ENCODE measurements at places on chromosomes 16 and 17.

DNA sequence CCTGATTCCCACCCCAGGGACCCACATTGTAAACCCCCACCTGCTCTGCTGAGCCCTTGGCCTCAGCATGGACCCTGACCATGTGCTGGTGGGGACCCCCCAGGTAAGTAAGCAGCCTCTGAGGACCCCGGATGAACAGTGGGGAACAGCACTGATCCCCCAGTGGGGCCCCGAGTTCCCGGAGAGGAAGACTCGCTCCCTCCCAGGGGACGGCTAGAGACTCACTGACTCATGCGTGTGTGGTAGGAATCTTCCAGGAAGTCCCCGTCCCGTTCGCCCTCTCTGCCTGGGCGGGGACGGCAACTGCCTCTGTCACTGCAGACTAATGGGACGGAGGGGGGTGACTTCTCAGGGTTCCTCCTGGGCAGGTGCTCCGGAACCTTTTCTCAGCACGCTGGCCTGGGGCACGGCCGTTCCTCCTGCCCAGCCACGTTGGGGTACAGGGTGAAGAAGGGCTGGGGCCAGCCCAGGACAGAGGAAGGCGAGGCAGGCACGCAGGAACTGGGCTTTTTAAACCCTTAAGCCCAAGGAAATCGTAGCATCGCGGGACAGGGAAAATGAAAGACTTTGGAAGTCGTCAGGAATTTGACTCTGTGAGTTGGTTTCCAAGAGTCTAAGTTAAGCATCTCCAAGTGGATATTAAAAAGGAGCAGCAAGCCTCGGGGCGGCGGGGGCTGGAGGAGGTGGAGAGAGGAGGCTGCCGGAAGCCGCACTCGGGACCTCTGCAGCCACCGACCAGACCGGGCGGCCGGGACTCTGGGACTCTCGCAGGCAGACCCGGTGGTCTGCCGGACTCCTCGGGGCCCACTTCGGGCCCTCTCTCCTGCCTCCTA lies 178.7 kb downstream of the SEC14L1 start:
- H3K27me3 ChIP-seq: no peaks in the 10 kb centered on the region
- no peak for DNase-seq
- peaks cover 52% of the 10 kb centered on the region for H3K4me1 ChIP-seq
- H3K36me3 ChIP-seq: peaks cover 19% of the 10 kb centered on the region

- no peaks in the 10 kb centered on the region for H3K27me3 ChIP-seq
- no peak overlapping the region for H3K27ac ChIP-seq
- H3K4me1 ChIP-seq: peaks cover 24% of the 10 kb centered on the region
- H3K36me3 ChIP-seq: no peaks in the 10 kb centered on the region
Measured at GRCh38 chr17:59617156-59617732, 2.5 kb upstream of the CLTC start.

DNA sequence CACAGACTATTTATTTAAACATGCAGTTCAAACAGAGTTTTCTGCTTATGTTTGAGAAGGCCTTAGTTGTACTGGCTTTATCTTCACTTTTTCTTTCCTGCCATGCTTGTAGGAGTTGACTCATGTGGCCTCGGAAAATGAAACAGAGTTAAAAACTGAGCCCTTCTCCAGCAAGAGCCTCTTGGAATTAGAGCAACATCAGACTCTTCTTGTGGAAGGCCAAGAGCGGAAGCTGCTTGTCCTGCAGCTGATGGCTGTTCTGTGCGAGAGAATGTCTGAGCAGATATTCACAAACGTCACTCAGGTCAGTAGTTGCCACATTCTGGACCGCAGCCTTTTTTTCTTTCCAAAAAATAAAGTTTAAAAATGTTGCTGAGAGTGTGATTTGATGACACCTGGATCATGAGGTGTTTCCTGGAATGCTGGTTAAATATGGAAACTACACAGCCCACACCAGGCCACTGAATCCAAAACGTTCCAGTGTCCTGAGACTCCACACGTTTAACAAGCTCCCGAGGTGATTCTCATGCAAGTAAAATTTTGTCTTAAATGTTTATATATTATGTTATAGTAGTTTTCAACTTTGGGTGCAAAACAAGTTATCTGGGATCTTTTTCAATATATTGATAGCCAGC lies 65.9 kb downstream of the TANGO6 start:
- H3K36me3 ChIP-seq: peaks cover 9% of the 10 kb centered on the region
- peaks cover 22% of the 10 kb centered on the region for H3K4me1 ChIP-seq
- H3K27me3 ChIP-seq: no peaks in the 10 kb centered on the region
- no peak for DNase-seq
- no peak overlapping the region for H3K4me3 ChIP-seq

DNA sequence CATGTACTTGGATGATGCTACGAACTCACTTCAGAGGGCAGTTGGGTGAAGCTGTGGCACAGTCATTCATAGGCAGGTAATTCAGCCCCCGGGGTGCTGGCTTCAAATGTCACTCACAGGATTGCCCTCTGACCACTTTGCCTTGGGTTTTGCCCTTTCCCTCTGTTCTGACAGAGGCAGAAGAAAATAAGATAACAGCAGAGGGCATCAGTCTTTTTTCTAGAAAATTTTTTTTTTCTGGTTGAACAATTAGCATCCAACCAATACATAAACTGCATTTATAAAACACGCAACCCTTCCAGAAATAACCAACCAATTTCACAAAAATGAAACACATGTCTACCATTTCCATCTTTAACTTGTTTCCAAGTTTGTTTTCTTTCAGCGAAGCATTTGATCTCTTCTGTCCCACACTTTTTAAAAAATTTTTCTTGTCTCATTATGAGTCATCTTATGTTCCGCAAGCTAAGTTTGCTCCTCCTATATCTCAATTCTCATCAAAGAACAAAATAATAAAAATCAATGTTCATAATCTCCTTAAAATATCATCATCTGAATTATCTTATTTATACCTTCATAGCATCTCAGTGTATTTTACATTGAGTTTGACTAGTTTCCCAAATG lies 15.6 kb downstream of the NACA2 start:
- H3K4me3 ChIP-seq: no peak overlapping the region
- no peak overlapping the region for H3K27ac ChIP-seq
- H3K27me3 ChIP-seq: no peaks in the 10 kb centered on the region
- no peaks in the 10 kb centered on the region for H3K36me3 ChIP-seq
- DNase-seq: no peak

- no peak overlapping the region for H3K4me3 ChIP-seq
- H3K27ac ChIP-seq: no peak overlapping the region
- peaks cover 79% of the 10 kb centered on the region for H3K4me1 ChIP-seq
Measured at GRCh38 chr16:4376126-4376892, 4.7 kb downstream of the VASN start.

- peaks cover 8% of the 10 kb centered on the region for H3K36me3 ChIP-seq
- peaks cover 16% of the 10 kb centered on the region for H3K4me1 ChIP-seq
- H3K27ac ChIP-seq: no peak overlapping the region
- no peak for DNase-seq
- H3K4me3 ChIP-seq: no peak overlapping the region
- H3K27me3 ChIP-seq: no peaks in the 10 kb centered on the region
Measured at GRCh38 chr17:80862978-80863377, 128.7 kb upstream of the CHMP6 start.
